ENCODE measurements at places on chromosomes 11 and 22. TPM values are rescaled to one million over a fixed set of nuclear protein-coding genes. Genes with fewer than 3 reads are reported as not detected.

GRCh38 chr11:46731545-46731944 is 12.5 kb downstream of the F2 start:
- DNase-seq, result no peak

DNA sequence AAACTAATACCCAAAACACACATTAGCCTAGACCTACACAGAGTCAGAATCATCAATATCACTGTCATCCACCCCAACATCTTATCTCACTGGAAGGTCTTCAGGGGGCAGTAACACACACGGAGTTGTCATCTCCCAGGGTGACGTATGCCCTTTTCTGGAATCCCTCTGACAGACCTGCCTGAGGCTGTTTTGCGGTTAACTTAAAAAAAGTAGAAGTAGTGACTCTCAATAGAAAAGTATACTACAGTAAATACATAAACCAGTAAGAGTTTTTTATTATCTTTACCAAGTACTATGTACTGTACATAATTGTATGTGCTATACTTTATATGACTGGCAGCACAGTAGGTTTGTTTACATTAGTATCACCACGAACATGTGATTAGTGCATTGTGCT is 80.5 kb downstream of the PGR start:
- no peak for DNase-seq

DNA sequence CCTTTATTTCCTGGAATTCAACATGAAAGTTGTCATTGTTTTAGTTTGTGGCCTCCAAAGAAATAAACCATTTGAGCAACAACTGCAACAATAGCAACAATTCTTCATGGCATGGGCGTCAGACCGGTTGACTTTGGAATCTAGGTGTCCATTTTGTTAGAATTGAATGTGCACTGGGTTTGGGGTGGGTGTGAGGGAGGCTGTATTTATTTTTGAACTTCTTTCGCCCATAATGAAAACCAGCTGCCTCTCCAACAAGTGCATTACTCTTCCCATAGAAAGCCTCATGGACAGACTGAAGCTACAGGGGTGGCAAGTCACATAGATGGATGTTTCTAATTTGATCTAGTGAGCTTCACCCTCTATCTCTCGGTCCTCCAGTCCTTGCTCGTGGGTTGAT is 85.4 kb downstream of the ADAMTS15 start:
- DNase-seq, result no peak

GRCh38 chr22:22593964-22594656 is 35.0 kb upstream of the PRAME start:
- DNase-seq, result peak; percentile 40

GRCh38 chr11:39374963-39375698 is 2084.3 kb downstream of the LRRC4C start:
- no peak for DNase-seq

DNA sequence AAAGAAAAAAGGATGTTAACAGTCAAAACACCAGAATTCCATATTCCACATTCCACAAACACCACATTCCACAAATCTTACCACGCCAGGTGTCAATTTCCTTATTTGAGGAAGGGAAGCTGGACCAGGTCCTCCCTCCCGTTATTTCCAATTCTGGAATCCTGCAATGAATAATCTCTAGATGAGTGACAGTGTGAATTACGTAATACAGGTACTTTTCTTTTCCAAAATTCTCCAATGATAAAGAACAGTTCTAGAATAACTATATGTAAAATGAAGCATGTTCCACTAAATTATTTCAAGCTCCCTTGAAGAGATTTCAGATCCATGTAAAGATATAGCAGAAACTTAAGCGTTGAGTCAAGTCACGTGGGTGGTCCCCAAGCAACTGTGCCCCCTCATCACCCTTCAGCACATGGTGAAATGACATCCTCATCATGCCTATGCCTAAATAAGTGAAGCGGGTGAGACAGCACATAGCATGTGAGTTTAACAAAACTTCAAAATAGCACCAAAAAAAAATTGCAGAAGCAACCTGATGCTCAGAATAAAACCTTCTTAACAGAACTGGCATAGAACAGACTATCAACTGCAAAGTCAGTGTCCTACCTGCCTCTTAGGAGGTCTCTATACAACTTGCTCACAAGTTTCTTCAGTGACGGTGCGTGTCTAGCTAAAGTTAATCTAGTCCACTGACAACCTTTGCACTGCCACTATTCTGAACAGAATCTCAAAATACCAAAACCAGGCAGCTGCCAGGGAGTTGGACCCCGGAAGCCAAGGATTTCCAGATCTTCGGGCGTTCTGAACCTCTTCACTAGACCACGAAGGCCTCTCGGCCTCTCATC is 876 bp downstream of the NFRKB start:
- DNase-seq, result no peak

DNA sequence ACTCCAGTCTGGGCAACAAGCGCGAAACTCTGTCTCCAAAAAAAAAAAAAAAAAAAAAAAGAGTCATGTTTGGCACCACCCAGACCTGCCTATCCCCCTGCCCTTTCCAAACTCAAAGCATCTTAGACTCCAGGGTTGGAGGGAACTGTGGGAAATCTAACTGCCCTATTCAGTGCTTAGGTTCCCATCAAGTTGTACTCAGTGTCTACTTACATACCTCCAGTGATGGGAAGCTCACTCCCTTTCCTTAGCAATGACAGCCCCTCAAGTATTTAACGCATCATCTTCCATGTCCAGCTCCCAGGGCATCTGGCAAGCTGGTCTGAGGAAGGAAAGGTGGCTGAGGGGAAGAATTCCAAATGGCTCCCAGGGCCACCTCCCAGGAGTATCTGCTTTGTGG is 3.0 kb downstream of the ACTN3 start:
- no peak for DNase-seq

GRCh38 chr11:65764434-65764833 is 16.3 kb downstream of the AP5B1 start:
- DNase-seq, result no peak

DNA sequence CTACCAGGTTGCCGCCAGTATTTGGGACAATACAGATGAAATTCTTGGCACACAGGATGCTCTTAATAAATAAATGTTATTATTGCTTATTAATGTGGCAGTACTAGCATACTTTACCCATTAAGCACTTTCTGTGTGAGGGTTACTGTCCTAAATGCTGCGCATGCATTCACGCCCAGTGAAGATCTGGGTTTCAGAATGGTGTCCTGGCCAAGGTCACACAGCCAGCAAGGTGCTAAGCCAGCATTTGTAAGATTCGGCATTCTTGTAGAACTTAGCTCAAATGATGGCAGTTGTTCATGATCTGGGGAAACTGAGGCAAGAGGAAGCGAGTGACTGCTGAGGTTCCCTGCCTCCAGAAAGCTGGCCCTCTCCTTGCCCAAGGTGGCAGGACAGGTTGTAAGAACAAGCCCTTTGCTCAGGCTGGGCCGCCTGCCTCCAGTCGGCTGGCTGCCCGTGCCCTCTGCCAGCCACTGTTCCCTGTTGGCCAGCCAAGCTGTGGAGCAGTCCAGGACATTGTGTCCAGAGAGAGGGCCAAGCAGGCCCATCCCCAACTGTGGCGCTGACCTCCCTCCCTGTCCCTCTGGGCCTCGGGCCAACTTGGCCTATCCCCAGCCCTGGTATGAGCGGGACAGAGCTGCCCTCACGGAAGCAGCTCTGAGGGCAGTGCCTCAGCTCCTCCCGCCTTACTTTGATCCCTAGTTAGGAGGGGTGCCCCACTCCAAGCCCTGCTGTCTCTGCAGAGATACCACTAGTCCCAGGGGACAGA is 28.8 kb downstream of the TOB2 start:
- no peak for DNase-seq

GRCh38 chr22:45291061-45291930 is 6.5 kb downstream of the UPK3A start:
- no peak for DNase-seq

- no peak for DNase-seq
These were observed 52.2 kb downstream of the CYTH4 start for GRCh38 chr22:37334461-37334858.

DNA sequence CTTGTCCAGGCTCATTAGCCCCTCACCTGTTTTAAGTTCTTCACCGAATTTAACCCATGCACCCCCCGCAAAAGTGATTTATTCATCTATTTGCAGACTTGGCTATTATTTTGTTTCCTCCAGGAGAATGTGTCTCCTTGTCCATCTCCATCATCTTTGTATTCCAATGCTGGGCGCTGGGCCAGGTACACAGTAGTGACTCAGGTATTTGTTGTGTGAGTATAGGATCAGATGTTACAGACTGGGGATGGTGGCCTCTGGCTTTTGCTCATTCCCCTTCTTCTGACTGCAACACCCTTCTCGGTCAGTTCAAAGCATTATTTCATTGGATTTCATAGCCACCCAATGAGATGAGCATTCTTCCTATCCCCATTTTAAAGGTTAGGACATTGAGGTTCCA is 408.2 kb downstream of the MN1 start:
- DNase-seq, result no peak

GRCh38 chr11:35990170-35990569 is 46.3 kb downstream of the LDLRAD3 start:
- no peak for DNase-seq

GRCh38 chr22:31248138-31248745 is 36.1 kb downstream of the LIMK2 start:
- peak; percentile 55 for DNase-seq

GRCh38 chr22:29022101-29022817 is 39.4 kb downstream of the C22orf31 start:
- no peak for DNase-seq

GRCh38 chr22:26095256-26095956 is 73.9 kb upstream of the SEZ6L start:
- DNase-seq, result no peak

GRCh38 chr11:30446520-30446919 is 123.6 kb downstream of the ARL14EP start:
- no peak for DNase-seq

DNA sequence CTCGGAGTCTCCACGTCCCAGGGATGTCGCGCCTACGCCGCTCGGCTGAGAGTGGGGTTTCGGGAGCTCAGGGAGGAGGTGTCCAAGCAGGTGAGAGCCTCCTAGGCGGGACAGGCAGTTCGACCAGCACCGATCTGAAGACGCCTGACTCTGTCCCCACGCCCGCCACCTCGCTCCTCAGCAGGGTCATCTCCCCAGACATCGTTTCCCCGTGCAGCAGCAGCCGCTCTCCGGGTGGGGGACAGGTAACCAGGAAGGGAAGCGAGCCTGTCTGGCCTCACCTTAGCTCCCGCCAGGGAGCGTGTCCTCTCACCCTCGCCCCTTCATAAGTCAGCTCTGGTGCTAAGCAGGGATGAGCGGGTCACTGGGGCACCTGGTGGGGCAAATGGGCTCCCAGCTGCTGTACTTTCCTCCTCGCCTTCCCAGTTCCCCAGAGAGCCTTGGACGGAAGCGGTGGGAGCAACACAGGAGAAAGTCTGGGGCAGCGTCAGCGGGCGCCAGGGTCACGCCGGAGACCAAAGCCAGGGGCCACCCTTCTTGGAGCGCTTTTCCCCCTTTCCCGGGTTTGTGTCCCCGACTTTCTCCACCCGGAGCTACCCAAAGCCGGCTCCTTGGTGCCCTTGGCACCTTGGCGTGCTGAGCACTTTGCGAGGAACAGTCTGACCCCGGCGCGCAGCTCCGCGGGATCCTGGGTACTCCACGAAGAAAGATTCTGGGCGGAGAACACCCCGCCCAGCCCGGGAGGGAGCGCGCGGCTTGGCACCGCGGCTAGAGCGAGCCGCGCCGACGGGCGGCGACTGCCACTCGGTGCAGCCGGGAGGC is 1.6 kb downstream of the SPON1 start:
- no peak for DNase-seq

DNA sequence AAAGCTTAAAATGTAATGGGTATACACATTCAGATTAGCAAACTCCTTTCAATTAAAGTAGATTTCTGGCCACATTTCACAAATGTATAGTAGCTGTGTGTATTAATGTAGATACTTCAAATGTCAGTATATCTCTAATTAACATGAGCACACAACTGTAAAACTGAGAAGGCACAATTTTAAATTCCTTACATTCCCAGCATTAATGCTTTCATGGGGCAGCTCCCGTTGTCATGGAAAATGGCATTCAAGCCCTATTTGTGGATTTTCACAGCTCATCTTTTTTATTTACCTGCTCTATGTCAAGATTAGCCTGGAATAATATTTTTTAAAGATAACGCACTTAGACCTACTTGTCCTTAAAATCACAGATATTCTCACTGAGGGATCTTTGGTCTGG is 113.6 kb upstream of the SOX6 start:
- DNase-seq, result no peak

DNA sequence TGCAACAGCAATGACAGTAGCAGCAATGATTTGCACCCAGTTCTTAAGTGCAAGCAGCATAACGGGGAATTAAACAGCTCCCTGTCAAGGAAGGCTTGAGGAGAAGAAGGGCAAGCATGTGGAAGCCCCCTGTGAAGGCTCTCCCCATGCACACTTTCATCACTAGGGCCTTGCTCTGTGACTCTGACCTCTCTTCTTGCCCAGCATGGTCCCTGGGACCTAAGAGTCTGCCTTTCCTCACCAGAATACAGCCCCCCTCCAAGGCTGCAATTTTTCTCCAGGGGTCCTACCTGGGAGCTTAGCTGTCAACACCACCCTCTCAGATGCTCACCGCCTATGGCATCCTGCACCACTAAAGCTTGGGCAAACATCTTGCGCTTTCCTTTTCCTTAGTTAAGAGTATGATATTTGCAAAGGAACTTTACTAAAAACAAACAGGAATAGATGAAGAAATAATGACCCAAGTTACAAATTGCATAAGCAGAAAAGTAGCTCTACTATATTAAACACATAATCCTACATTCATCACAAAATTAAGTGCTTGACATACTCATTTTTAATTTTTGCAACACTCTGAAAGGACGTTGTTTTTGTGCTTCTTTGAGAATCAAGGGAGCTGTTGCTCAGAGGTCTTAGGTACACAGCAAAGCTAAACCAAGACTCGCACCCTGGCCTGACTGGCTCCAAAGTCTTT is 187.6 kb downstream of the ADAMTS15 start:
- no peak for DNase-seq

DNA sequence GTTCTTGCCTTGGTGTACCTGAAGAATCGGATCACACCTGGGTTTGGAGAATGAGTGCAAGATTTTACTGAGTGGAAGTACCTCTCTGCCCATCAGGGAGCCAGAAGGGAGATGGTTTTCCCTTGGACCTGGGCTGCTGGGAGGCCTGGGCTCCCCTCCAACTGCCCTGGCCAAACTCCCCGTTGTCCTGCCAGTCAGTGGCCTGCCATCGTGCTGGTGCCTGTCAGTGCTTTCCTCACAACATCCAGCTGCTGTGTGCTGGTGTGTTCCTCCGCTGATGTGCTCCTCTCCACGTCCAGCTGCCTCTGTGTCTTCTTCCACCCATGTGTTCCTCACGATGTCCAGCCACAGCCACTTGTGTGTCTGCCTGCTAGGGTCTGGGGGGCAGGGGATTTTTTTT is 87.9 kb upstream of the CLPB start:
- no peak for DNase-seq

GRCh38 chr22:38505541-38506117 is 482 bp downstream of the DDX17 start:
- DNase-seq, result peak; percentile 47

The RIN1 gene
- total RNA-seq, result 1.4 TPM

The PPFIBP2 gene
- 2.6 TPM for total RNA-seq

The TMEM179B gene
- total RNA-seq, result 26.8 TPM

The CHRM1 gene
- total RNA-seq, result not detected

The POU2F3 gene
- total RNA-seq, result not detected

The TMEM225 gene
- not detected for total RNA-seq

The NXPE2 gene
- not detected for total RNA-seq

The HPX gene
- 0.96 TPM for total RNA-seq

The IGSF9B gene
- total RNA-seq, result 22.3 TPM

The OR52B4 gene
- not detected for total RNA-seq

The CREB3L1 gene
- total RNA-seq, result 0.26 TPM

The HOATZ gene
- not detected for total RNA-seq

Measured in activated T-cell treated with anti-CD3 and anti-CD28 coated beads, Interleukin-2, amount 50 U/mL, for 4 hours (primary cell).